ENCODE measurements at places on chromosomes 2 and 18. TPM values are rescaled to one million over a fixed set of nuclear protein-coding genes. Genes with fewer than 3 reads are reported as not detected.

GAREM1 gene
- total RNA-seq: 17.1 TPM

EMILIN1 gene
- 19.9 TPM for total RNA-seq

AP1S3 gene
- total RNA-seq: 0.85 TPM

IL37 gene
- not detected for total RNA-seq

BMP10 gene
- not detected for total RNA-seq

ZAP70 gene
- total RNA-seq: 0.49 TPM

DUSP2 gene
- total RNA-seq: 0.61 TPM

LRRTM1 gene
- total RNA-seq: 0.38 TPM

NOSTRIN gene
- 10.2 TPM for total RNA-seq

ERFE gene
- total RNA-seq: 0.55 TPM

DNA sequence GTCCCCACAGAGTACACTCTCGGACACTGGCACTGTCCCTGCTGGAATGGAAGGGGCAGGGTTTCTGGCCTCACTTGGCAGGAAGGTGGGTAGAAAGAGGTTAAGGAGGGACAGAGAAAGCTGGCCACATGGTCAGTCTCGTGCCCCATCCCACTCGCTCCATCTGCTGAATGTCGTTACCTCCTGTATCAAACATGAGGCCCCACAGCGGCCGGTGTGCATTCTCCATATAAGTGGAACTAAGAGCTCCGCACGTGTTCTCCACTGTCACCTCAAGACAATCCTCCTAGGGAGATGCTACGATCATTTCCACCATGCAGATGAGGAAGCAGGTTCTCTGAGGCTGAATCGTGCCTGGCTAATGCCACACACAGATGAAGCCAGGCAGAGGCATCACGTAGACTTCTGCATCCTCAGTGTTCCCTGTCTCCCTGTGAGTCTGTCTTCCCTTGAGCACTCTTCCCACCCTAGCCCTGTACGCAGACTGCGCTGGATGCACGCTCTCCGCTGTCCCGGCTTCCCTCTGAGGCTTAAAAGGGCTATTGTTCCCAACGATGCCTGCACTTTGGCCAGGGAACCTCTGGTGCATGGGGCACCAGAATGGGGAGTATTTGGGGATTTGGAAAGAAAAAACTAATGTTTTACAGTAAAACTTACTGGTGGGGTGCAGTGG lies 35.1 kb downstream of the MAL start:
- DNase-seq: no peak

DNA sequence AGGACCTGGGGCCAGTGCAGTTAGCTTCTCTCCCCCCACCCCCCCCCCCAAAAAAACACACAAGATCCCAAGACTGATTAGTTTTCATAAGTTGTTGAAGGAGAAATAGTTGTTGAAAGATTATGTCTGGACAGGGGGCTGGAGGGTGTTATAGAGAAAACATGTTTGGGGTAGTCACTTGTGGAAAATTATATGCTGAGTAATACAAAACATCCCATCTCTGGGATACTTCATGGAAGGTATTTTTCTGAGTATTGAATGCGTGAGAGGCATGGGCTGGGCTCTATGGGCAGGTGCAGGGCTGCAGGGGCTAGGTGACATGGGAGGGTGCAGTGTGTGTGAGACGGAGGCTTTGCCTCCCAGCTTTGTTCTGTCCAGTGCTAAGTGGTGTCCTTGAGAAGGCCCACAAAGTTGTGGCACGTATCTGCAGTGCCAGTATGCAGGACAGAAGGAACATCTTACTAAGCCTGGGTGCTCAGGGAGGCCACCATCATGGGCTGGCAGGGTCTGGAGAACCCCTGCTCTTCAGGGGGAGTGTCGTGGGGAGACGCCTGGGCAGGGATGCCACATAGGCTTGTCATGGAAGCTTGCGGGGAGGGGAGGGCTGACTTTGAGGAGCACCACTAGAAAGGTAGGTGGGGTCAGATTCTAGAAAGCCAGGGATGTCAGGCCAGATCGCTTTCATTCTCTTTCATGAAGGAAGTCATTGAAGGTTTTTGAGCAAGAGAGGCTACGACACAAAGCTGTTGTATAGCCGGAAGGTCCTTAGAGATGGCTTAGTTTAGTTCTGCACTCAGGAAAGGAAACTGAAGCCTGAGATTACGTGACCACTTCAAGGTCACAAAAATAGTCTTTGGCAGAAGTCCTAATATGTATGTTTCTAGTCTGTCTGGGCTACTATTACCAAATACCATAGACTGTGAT lies 232.0 kb downstream of the LDLRAD4 start:
- DNase-seq: no peak

- DNase-seq: no peak
Observed at GRCh38 chr2:194223218-194223617, 1433.8 kb upstream of the SLC39A10 start.

DNA sequence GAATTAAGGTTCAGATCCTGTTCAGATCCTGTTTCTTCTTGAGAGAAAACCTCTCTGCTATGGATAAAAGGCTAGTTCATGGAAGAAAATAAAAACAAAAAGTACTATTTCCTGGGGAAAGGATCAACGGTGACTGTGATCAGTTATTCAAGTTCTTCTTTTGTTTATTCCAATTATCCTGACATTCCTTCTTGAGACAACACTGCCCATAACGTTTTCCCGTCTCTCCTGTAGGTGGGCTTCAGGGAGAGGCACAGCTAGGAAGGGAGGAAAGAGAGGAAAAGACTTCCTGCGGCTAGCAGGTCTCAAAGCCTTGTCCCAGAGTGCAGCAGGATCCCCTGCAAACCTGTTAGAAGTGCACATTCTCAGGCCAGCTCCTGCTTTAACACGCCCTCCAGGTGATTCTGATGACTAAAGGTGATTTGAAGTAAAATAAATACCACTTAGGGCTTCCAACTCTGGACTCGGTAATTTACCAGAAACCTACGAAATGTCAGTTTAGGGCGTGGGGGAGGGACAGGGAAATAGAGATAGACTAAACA lies 4.5 kb upstream of the FHL2 start:
- DNase-seq: no peak

DNA sequence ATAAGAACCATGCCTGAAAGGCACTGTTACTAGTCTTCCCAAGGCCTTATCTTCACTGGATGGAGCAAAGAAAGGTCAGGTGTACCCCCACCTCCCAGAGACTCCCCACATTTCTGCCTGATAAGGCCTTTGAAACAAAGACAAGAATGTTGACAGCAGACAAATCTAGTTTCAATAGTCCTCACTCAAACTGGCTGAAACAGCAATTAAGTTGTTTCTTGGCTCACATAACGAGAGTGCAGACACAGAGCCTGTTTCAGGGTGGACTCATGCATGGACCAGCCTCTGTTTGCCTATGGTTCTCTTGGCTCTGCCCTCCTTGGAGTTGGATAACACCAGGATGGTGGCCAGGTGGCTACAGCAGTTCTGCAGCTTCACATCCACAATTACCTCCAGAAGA lies 7.5 kb upstream of the CFAP221 start:
- DNase-seq: no peak

GRCh38 chr18:75654851-75655751 lies 227.6 kb upstream of the SMIM21 start:
- no peak for DNase-seq

DNA sequence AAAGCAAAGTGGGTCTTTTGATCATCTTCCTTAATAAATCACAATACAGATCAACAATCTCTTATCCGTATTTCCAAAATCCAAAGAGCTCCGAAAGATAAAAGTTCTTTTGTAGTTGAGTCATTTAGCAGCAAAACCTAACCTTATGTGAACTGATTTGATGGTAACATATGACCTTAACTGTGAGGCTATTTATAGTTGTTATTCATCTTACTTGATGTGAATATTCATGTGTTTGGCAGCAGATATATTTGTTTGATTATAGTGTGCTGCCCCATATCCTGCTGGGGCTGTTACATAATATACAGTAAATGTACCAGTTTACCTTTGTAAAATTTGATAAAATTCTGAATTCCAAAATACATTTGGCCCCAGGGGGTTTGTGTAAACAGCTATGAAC lies 158.5 kb downstream of the MYO3B start:
- no peak for DNase-seq

- DNase-seq: no peak
Observed at GRCh38 chr2:217468042-217468830, 534.6 kb downstream of the TNS1 start.

GRCh38 chr2:121159291-121160071 lies 125.5 kb downstream of the TFCP2L1 start:
- no peak for DNase-seq

- no peak for DNase-seq
Observed at GRCh38 chr2:189171956-189172609, 7.5 kb downstream of the COL5A2 start.

DNA sequence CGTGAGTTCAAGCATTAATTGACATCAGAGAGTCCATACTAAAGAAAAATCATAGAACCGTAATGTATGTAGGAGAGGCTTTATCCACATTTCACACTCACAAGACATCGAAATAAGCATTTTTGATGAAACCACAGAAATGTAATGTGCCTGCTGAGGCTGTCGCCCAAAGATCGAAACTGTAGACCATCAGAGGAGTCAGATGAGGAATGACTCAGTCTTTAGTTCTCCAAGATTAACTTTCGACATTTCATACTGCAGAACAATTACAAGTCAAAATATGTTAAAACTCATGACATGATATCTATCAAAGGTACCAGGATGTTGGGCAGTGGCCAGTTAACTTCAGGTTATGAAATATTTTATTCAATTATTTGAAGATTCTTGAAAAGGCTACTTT lies 79.6 kb downstream of the RAB31 start:
- DNase-seq: no peak

GRCh38 chr2:56376699-56377665 lies 193.2 kb downstream of the CCDC85A start:
- no peak for DNase-seq

- DNase-seq: no peak
Observed at GRCh38 chr18:653512-653911, 3.9 kb upstream of the TYMS start.

DNA sequence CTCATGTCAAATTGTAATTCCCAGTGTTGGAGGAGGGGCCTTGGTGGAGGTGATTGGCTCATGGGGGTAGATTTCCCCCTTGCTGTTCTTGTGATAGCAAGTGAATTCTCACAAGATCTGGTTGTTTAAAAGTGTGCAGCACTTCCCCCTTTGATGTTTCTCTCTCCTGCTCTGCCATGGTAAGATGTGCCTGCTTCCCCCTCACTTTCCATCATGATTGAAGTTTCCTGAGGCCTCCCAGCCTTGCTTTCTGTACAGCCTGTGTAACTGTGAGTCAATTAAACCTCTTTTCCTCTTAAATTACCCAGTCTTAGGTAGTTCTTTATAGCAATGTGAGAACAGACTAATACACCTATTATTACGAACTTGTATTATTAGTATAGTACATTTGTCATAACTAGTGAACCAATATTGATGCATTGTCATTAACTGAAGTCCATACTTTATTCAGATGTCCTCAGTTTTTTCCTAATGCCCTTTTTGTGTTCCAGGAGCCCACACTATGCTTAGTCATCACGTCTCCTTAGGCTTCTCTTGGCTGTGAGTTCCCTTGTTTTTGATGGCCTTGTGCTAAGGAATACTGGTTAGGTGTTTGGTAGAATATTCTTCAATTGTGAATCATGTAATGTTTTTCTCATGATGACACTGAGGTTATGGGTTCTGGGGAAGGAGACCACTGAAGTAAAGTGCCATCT lies 4.5 kb upstream of the MAP3K2 start:
- DNase-seq: no peak

- no peak for DNase-seq
Observed at GRCh38 chr2:39109537-39109936, 11.3 kb downstream of the SOS1 start.

GRCh38 chr18:10201226-10201625 lies 253.2 kb upstream of the APCDD1 start:
- no peak for DNase-seq

GRCh38 chr2:28297531-28297930 lies 95.1 kb upstream of the FOSL2 start:
- DNase-seq: no peak

GRCh38 chr2:230582851-230583283 lies 129.8 kb upstream of the CAB39 start:
- DNase-seq: no peak

GRCh38 chr2:20221555-20221973 lies 3.4 kb downstream of the SDC1 start:
- no peak for DNase-seq

GRCh38 chr2:229780856-229781773 lies 66.8 kb upstream of the DNER start:
- no peak for DNase-seq

GRCh38 chr2:102142829-102143449 lies 393 bp downstream of the IL1R1 start:
- peak; percentile 27 for DNase-seq

DNA sequence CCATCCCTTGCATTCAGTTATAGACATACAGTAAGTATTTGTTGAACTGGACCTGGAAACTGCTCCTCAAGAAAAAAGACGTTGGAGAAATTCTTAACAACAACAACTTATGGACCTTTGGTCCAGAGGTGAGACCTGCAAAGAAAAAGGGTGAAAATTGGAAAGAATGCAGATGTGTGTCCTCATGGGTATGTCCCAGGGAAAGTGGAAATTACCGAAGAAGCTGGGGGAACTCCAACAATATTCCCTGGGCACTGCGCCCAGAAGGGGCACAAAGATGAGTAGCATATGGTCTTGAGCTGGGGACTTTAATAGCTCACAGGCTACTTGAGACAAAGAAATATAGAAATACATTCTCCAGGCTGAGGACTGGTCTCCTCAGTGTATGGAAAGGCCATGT lies 35.5 kb upstream of the YWHAQ start:
- DNase-seq: no peak
